ENCODE measurements at places on chromosomes 5 and 9.

- no peak for DNase-seq
These were observed 72.6 kb upstream of the SELENOP start for GRCh38 chr5:42884326-42884725.

GRCh38 chr9:123283048-123283408 is 14.6 kb upstream of the STRBP start:
- no peak for DNase-seq

GRCh38 chr5:89255845-89256463 is 373.0 kb upstream of the MEF2C start:
- no peak for DNase-seq

GRCh38 chr9:109247228-109247627 is 73.6 kb downstream of the EPB41L4B start:
- DNase-seq: no peak

- DNase-seq: no peak
These were observed 155.7 kb upstream of the RIOK2 start for GRCh38 chr5:97338729-97339128.

DNA sequence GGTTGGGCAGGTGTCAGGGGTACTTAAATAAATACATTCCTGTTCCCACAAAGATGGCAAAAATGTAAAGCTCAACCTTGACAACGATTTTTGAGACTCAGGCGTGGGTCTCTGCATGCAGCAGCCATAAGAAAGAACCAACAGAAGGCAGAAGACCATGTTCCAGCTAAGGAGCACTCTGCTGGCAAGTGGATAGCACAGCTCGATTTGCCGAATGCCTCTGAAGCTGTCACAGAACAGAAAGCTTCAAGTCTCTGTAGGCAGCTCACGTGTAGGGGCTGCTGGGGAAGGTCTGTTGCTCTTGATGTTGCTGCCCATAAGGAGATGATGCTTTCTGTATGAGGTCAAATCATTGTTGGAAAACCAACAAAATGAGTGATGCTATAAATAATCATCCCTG is 119.6 kb upstream of the GRIN3A start:
- no peak for DNase-seq

- DNase-seq: no peak
These were observed 24.4 kb downstream of the TARS1 start for GRCh38 chr5:33465120-33465519.

DNA sequence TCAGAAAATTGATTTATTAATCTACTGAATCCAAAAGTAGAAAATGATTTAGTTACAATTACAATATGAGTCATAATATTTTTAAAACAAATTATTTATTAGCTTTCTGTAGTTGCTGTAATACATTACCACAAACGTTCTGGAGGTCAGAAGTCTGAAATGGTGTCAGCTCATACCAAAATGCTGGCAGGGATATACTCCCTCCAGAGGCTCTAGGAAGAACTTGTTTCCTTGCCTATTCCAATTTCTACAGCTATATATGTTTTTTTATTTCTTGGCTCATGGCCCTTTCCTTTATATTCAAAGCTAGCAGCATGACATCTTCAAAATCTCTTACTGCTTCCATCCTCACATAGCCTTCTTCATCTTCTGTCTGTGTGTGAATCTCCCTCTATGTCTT is 667.9 kb upstream of the ITGA1 start:
- DNase-seq: no peak

DNA sequence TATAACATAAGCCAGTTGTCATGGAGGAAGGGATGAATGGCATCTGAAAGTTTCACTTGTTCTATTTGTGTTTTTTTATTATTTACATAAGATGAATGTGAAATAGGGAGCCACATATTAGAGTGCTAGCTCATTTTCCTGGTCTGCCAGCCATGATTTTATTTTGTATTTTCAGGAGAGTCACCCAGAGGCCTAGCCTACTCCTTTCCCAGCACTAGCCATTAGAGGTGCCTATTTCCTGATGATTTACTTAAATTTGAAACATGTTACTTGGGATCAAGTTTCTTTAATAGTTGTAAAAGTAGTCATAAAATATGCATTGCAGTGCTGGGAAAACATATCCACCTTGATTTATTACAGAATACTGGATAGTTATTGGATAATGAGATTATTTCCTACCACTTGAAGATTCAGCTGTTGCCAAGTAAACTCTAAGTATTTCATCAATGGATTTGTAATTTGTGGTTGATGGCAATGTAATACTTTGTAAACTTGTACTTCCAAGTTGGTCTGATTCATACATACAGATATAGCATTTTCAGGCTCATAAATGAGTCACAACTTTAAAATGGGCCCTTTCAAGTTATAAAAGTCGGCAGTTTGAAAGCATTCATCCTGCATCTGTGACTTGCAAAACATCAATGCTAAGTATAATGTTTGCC is 50.8 kb downstream of the KCNN2 start:
- no peak for DNase-seq

- no peak for DNase-seq
These were observed 204.1 kb downstream of the SEC61B start for GRCh38 chr9:99425923-99426842.

DNA sequence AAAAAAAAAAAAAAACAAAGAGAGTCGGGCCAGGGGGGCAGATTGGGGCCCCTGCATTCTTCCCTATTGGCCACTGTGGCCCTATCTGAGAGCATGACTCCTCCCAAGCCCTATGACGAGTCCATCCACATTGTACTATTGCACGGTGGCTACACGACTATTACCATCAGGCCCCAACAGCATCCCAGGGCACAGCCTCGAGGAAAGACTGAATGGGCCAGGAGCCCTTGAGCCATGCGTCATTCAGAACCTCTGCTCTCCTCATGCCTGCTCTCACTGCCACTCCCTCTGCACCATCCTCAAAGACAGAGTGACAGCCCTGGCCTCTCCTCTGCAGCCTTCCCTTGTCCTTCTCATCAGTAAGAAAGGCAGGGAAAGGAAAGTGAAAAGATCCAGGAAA is 20.2 kb upstream of the ORM1 start:
- DNase-seq: no peak

- DNase-seq: no peak
These were observed 109.8 kb downstream of the RGS3 start for GRCh38 chr9:113573046-113573958.

DNA sequence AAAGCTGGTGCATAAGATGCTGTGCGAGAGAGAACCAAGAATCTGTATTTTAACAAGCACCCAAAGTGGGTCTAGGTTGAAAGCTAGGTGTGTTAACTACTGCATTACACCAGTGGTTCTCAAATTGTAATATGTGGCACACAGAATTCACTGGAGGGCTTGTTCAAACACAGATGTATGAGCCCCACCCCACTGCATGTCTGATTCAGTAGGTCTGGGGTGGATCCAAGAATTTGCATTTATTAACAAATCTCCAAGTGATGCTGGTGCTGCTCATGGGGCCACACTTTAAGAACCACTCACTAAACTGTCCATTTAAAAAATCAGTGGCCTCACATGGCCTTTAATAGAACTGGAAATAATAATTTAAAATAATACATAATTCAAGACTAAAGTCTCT is 40.4 kb downstream of the LPAR1 start:
- DNase-seq: no peak

DNA sequence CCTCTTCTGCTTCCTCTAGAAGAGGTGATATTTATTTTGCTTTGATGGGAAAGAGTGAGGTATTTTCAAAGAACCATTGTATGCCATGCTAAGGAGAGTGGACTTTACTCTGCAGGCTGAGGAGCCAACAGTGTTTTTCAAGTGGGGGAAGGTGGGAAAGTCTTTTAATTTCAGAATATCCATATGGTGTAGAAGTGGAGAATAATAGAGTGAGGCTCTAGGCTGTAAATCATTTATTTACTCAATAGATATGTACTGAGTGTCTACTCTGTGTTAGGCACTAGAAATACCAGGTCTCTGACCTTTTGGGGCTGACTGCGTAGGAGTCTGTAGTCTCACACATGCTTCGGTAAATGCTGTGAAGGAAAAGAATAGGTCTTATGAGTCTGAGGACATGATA is 30.7 kb upstream of the TENT2 start:
- DNase-seq: no peak

- no peak for DNase-seq
These were observed 18.1 kb downstream of the NR6A1 start for GRCh38 chr9:124752967-124753366.

DNA sequence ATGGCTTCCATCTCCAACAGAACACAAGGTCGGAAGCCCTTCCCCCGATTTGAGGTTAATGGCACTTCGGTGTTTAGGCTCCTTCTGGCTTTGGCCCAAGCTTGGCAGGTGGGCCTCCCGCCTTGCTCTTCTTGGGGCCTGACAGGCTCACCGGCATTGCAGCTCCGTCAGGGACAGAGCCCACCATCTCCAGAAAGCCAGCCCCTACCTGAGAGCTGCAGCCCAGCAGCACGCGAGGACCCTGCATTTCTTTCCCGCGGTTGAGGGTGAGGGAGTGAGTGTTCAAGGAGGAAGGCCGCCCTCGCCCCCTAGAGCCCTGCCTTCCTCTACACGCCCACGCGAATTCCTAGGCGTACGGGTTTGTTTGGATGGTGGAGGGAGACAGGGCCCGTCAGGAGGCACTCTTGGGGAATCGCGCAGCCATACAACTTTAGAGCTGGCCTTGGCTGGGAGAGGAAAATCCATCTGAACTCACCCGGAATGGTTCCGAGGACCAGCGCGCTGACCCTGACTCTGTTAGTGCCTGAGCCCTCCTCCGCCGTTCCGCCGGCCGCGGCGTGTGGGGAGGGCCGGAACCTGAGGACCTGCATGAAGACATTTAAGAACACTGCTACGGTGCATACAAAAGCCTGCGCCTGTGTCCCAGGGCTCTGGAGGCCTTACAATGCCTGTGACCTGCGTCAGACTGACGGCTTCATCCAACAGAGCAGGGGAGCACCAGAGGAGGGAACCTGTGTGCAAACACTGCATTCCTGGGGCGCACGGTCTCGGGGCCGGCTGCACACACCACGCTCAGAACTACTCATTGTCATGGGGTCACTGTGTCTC is 73.8 kb downstream of the MRPL36 start:
- DNase-seq: no peak

DNA sequence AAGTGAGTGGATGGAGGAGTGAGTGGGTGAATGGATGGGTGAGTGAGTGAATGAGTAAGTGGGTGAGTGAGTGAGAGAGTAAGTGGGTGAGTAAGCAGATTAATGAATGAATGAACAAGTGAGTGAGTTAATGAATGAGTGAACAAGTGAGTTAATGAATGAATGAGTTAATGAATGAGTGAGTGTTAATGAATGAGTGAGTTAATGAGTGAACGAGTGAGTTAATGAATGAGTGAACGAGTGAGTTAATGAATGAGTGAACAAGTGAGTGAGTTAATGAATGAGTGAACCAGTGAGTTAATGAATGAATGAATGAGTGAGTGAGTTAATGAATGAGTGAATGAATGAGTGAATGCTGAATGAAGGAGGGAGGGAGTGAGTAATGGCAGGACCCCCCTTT is 26.4 kb downstream of the NKD2 start:
- DNase-seq: no peak

All from activated T-helper 1 cell treated with Interleukin-2 at 50 U/mL for 16 hours (primary cell).